ENCODE measurements at places on chromosomes 3 and 15. TPM values are rescaled to one million over a fixed set of nuclear protein-coding genes. Genes with fewer than 3 reads are reported as not detected.

- H3K27ac ChIP-seq: no peak overlapping the region
- no peaks in the 10 kb centered on the region for H3K27me3 ChIP-seq
- 0 out of 2 replicates have a peak, but pooled peaks cover 6% of the 10 kb centered on the region for H3K4me1 ChIP-seq
- no peaks in the 10 kb centered on the region for H3K36me3 ChIP-seq
Measured at GRCh38 chr3:130758624-130759369, 12.2 kb upstream of the PIK3R4 start.

Gene CLDN11
- total RNA-seq: 0.22 TPM

Gene SKOR1
- total RNA-seq: 0.81 TPM

DNA sequence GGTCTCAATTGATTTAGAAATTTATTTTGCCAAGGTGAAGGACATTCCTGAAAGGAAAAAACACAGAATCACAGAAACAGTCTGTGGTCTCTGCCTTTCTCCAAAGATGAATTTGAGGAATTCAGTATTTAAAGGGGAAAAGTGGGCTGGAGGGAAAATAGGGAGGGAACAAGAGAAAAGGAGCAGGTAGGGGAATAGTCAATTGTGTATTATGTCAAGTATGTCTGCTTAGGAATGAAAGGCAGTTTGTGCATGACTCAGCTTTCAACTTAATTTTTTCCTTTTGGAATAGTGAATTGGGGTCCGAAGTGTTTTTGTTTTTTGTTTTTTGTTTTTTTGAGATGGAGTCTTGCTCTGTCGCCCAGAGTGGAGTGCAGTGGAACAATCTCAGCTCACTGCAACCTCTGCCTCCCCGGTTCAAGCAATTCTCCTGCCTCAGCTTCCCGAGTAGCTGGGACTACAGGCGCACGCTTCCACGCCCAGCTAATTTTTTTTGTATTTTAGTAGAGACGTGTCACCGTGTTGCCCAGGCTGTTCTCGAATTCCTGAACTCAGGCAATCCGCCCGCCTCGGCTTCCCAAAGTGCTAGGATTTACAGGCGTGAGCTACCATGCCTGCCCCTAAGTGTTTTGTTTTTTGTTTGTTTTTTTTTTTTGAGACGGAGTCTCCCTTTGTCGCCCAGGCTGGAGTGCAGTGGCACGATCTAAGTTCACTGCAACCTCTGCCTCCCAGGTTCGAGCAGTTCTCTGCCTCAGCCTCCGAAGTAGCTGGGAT, 74.1 kb upstream of the MAP4 start:
- H3K4me3 ChIP-seq: peak overlapping the region; percentile 94
- H3K4me1 ChIP-seq: peaks cover 23% of the 10 kb centered on the region
- H3K36me3 ChIP-seq: no peaks in the 10 kb centered on the region
- no peaks in the 10 kb centered on the region for H3K27me3 ChIP-seq

- no peak for DNase-seq
- H3K36me3 ChIP-seq: peaks cover 9% of the 10 kb centered on the region
- no peaks in the 10 kb centered on the region for H3K4me1 ChIP-seq
Measured at GRCh38 chr15:74006774-74007639, 12.5 kb downstream of the PML start.

- no peak overlapping the region for H3K4me3 ChIP-seq
- H3K36me3 ChIP-seq: no peaks in the 10 kb centered on the region
- no peaks in the 10 kb centered on the region for H3K4me1 ChIP-seq
- no peak overlapping the region for H3K27ac ChIP-seq
- H3K27me3 ChIP-seq: 0 out of 2 replicates have a peak, but pooled peaks cover 3% of the 10 kb centered on the region
- DNase-seq: no peak
Measured at GRCh38 chr3:140384876-140385275, 293.0 kb upstream of the TRIM42 start.

DNA sequence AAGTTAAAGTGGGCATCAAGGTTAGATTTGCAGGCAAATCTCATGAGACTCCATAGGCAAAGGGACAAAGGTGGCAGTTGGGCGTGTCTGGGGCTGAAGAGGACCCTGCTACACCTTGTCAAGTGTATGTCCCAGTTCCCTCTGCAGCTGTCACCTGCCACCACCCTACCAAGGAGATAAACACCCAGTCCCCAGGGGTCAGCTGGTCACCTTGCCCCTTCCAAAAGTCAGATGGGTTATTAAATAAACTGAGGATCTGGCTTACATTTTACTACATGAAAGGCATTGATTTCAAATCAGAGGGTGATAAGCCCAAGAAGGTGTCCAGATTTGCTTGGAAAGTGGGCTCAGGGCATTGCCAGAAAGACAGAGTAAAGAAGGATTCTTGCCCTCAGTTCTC, 248.1 kb upstream of the TRIM42 start:
- no peaks in the 10 kb centered on the region for H3K36me3 ChIP-seq
- peaks cover 50% of the 10 kb centered on the region for H3K27me3 ChIP-seq
- no peak overlapping the region for H3K4me3 ChIP-seq
- no peaks in the 10 kb centered on the region for H3K4me1 ChIP-seq
- H3K27ac ChIP-seq: no peak overlapping the region

GRCh38 chr3:186137051-186137685, 28.3 kb upstream of the ETV5 start:
- no peak overlapping the region for H3K4me3 ChIP-seq
- no peaks in the 10 kb centered on the region for H3K4me1 ChIP-seq
- H3K27me3 ChIP-seq: no peaks in the 10 kb centered on the region
- no peak for DNase-seq

Gene MYZAP
- total RNA-seq: 5.8 TPM

GRCh38 chr3:161700998-161701397, 204.4 kb downstream of the OTOL1 start:
- no peaks in the 10 kb centered on the region for H3K4me1 ChIP-seq
- H3K27ac ChIP-seq: no peak overlapping the region
- no peaks in the 10 kb centered on the region for H3K27me3 ChIP-seq
- DNase-seq: no peak
- no peak overlapping the region for H3K4me3 ChIP-seq

DNA sequence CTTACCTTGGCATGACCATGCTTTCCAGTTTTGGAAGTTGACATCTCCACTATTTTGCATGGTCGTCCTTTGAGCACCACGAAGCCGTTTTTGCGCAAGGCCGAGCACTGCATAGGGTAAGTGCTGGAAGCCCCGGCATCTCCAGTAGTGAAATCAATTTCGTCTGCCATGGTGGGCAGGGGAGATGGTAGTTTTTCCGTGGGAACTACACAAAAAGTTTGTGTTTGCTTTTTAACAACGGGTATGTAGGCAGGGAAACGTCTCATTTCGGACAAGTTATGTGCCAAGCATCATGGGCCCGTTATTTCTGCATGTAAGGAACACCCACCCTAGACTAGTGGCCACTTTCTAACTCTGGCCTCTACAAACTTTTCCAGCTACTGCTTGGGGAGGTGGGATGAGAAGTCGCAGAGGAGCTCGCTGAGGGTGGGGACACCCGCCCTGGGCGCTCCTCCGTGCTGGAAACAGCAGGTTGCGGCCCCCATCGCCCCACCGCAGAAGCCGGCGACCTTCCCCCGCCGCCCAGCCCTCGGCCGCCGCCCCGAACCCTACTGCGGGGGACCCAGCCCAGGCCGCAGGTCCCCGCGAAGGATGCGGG, 701 bp downstream of the EIF5A2 start:
- no peak for DNase-seq
- peak overlapping the region; percentile 51 for H3K27ac ChIP-seq
- H3K4me3 ChIP-seq: peak overlapping the region; percentile 64
- peaks cover 18% of the 10 kb centered on the region for H3K4me1 ChIP-seq
- H3K36me3 ChIP-seq: no peaks in the 10 kb centered on the region

Gene ERICH6
- not detected for total RNA-seq
